IPS DF 19.7 (cell line): ENCODE measurements at places on chromosomes 5 and 9.

DNA sequence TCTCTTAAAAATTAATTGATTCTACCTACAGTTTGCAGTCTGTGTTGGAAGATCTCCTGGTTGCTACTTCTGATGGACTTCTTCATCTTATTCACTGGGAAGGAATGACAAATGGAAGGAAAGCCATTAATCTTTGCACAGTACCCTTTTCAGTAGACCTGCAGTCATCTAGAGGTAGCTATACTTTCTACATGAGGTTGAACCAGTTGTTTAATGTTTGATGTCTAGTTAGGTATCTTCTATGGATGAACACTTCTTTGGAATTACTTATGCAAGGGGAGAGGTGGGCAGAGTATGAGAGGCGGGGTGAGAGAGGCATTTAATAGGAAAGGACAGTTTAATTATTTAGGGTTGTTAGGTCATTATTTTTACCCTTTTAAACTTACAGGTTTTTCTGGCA is 91.2 kb downstream of the RIC1 start:
- DNase-seq = no peak

GRCh38 chr9:121972501-121972981 is 120.6 kb downstream of the TTLL11 start:
- no peak for DNase-seq

DNA sequence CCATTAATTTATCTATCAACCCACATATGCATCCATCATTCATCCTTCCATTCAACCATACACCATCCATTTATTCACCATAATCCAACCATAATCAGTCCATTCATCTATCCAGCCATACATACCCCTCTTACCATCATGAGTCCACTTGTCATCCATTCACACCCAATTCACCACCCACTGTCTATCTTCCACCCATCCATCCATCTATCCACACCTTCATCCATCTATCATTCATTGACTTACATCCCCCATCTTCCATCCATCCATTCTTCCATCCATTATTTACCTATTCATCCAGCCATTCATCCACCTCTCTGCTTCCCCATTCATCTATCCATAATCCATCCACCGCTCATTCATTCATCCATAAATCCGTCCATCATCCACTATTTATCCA is 17.8 kb downstream of the PAEP start:
- DNase-seq = no peak

GRCh38 chr5:146906803-146907202 is 28.2 kb upstream of the PPP2R2B start:
- peak; percentile 61 for DNase-seq

GRCh38 chr5:121748686-121749085 is 103.0 kb upstream of the FTMT start:
- DNase-seq = no peak

GRCh38 chr5:115857626-115858349 is 16.1 kb downstream of the AP3S1 start:
- no peak for DNase-seq

- no peak for DNase-seq
Measured at GRCh38 chr9:20377790-20378189, 244.5 kb downstream of the MLLT3 start.

DNA sequence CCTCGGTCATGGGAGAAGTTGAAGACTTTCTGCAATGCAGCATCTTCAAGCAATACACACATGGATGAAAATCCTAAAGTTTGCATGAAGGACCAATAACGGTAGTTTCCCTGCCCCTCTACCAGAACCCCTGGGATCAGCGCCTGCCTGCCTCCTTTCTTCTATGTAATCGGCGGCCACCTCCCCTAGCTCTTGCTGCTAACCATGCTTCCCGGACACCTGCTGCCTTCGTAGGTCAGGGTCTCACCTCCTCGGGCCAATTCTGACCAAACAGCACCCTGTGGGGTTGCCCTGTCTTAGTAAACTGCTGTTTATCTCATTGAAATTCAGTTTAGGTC is 388 bp upstream of the MED10 start:
- DNase-seq = no peak

DNA sequence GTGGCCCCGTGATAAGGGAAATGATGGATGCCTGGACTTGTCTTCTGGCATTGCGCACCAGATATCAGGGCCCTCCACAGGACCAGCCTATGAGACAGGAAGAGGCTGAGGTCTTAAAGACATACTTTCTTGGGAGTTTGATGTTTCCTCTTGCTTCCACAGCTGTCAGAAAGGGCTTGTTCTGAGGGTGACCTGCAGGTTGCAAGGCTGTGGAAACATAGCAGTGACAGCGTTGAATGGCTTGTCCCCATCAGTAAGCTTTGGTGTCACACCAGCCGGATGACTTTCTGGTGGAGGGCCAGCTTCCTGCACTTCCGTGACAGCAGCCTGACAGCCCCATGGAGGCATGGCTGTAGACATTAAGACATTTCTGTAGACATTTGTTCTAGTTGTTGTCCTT is 143.2 kb downstream of the C9orf152 start:
- DNase-seq = no peak

- DNase-seq = no peak
Measured at GRCh38 chr5:115450741-115451140, 93.8 kb downstream of the FEM1C start.

- no peak for DNase-seq
Measured at GRCh38 chr5:22554475-22554874, 298.7 kb downstream of the CDH12 start.

DNA sequence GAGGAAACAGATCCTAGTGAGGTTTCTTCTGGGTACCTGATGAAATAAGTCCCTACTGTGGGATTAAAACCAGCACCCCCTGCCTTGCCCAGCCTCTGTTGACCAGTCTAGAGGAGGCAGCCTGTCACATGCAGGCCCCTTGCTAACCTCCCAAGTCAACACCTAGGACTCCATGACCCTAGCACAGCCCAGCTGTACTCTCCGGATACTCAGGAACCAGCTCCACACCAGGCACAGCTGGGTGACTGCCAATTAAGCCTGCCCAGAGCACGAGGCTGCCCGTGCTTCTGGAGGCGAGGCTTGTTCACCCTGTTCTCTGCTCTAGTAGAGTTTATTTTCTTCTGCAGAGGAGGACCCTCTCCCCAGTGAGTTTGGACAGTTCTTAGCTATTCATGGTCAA is 92.5 kb downstream of the SNX24 start:
- no peak for DNase-seq

GRCh38 chr9:125894566-125894965 is 147.4 kb downstream of the PBX3 start:
- DNase-seq = no peak

- no peak for DNase-seq
Measured at GRCh38 chr5:109192555-109193281, 217.1 kb downstream of the PJA2 start.

- no peak for DNase-seq
Measured at GRCh38 chr5:120958877-120959485, 494.9 kb downstream of the PRR16 start.

DNA sequence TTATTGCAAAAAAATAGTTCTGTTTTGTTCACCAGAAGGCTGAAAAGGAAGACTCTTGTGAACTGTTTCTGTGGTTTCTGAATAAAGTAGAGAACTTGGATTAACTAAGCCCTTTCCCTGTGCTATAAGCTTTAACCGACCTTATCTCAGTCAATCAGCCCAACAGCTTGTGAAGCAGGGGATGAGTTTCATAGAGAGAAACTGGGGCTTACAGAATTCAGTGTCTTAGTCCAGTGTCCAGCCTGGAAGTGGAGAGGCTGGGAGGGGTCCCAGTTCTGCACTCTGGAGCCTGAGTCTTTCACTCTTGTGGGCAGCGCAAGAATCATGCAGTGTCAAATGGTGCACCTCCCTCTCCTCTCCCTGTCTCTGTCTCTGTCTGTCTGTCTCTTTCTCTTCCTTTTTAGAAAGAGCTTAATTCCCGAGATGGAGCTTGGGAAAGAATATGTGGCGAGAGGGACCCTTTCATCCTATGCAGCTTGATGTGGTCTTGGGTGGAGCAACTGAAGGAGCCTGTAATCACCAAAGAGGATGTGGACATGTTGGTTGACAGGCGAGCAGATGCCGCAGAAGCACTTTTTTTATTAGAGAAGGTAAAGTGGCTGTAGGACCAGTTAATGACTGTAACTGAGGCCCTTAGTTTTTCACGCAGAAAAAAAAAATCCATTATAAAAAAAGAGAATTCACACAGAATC is 17.0 kb downstream of the PTPDC1 start:
- DNase-seq = no peak

- DNase-seq = no peak
Measured at GRCh38 chr5:5705010-5705409, 282.5 kb downstream of the ICE1 start.

DNA sequence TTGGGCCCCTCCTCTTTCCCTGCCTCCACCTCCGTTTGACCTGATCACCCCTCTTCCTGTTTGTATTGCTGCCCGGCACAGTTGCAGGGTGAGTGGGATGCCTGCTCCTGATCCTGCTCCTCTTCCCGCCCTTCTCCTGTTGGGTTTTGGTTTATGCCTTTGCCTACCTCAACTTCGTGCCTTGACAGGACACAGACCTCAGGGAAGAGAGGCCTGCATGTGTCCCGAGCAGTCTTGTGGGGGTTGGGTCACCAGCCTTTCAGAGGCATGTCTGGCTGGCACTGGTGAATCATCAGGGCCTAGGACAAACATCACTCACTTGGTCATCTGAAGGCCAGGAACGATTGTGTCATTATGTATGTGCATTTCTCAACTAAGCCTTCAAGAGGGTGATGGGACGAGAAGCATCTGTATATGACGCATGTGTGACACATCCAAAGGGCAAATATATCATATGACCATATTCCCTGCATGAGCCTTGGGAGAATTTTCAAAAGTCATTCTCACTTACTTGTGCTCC is 56.9 kb downstream of the NPR3 start:
- no peak for DNase-seq

DNA sequence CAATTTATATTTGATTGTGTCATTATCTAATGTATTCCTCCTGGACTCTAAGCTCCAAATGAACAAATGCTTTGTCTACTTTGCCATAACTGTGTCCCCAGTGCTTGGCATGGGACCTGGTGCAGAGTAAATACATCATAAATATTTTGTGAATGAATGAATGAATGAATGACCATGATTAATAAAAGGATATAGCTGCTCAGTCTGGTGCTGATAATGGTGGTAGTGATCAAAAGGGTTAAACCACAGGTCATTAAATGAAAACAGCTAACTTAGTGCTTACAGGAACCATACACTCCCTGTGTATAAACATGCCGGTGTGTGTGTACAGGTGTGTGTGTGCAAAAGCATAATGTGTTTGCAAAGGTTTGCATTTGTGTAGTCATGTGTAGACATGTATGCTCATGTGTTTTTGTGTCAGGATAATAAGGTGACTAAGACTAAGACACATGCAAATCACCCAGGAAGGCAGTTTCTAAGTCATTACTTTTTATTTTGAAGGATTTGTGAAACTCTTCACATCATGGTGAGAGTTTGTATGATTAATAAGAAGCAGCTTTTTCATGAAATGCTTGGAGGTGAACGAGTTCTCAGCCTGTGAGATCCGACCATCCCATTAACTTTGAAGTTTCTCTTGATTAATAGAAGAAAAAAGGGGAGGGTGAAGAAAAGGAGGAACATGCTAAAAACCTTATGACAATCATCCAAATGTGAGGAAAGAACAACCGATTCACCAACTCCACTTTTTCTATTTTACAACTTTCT is 24.6 kb downstream of the SPARC start:
- no peak for DNase-seq

DNA sequence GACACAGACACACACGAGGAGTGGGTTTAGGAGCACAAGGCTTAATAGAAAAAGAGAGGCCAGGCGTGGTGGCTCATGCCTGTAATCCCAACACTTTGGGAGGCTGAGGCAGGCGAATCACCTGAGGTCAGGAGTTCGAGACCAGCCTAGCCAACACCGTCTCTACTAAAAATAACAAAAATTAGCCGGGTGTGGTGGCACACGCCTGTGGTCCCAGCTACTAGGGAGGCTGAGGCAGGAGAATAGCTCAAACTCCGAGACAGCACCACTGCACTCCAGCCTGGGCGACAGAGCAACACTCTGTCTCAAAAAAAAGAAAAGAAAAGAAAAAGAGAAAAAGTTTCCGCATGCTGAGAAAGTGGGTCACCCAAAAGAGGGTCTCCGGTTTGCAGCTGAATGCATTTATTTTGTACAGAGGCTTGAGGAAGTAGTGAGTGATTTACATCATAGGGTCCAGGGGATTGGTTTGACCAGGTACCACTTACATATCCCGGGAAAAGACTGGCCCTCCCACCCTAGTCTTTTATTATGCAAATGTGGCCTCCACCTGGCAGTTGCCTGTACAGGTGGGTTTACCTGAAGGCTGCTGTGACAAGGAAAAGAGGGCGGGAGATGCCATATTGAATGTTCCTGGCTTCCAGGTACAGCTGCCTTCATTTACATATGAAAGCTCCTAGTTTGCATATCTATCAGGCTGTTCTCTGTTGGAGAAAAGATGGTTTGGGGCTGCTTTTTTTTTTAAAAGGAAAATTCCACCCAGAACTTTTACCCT is 366.2 kb upstream of the GRAMD2B start:
- DNase-seq = peak; percentile 99
